ENCODE measurements at places on chromosomes 7 and 10. TPM values are rescaled to one million over a fixed set of nuclear protein-coding genes. Genes with fewer than 3 reads are reported as not detected.

The GDF2 gene
- total RNA-seq: not detected

The TEX47 gene
- total RNA-seq: not detected

The PTPN20 gene
- 4.8 TPM for total RNA-seq

The HOXA3 gene
- 8.8 TPM for total RNA-seq

The LIPN gene
- total RNA-seq: not detected

The MYL10 gene
- not detected for total RNA-seq

The NPY4R2 gene
- total RNA-seq: 2.3 TPM

The SPDYE3 gene
- total RNA-seq: not detected

The MRLN gene
- not detected for total RNA-seq

The IL6 gene
- 2.1 TPM for total RNA-seq

The POP7 gene
- total RNA-seq: 29.7 TPM

The CLCN1 gene
- total RNA-seq: 0.08 TPM

The ZNF746 gene
- total RNA-seq: 19.9 TPM

The MCM10 gene
- 4.2 TPM for total RNA-seq

The COL1A2 gene
- 3,050 TPM for total RNA-seq

The SLC18A2 gene
- 1.7 TPM for total RNA-seq

The NPSR1 gene
- not detected for total RNA-seq

The CPA4 gene
- 0.20 TPM for total RNA-seq

The GHRHR gene
- not detected for total RNA-seq

The PNLIPRP2 gene
- not detected for total RNA-seq

The LLCFC1 gene
- total RNA-seq: not detected

The SLIT1 gene
- total RNA-seq: 0.45 TPM

The ASB10 gene
- not detected for total RNA-seq

The NRG3 gene
- 1.0 TPM for total RNA-seq

The SPDYE6 gene
- not detected for total RNA-seq

The ST8SIA6 gene
- 7.5 TPM for total RNA-seq

The PRXL2A gene
- total RNA-seq: 46.2 TPM

The CAMK2B gene
- total RNA-seq: 0.17 TPM

The CCL26 gene
- 0.58 TPM for total RNA-seq

The GRB10 gene
- total RNA-seq: 41.1 TPM

The PIP gene
- not detected for total RNA-seq

The BMPER gene
- 7.4 TPM for total RNA-seq

The VAX1 gene
- total RNA-seq: not detected

The HTR5A gene
- not detected for total RNA-seq

The HMX2 gene
- total RNA-seq: not detected

The SH2B2 gene
- total RNA-seq: 5.7 TPM

The ERVW-1 gene
- total RNA-seq: not detected

The PNLIPRP1 gene
- total RNA-seq: not detected

The STAMBPL1 gene
- 9.9 TPM for total RNA-seq

The OGDHL gene
- 0.58 TPM for total RNA-seq

Measured in left lung (tissue), 14 donors.